ENCODE measurements at places on chromosomes 7 and 10.
A peak's percentile ranks its signal among the peaks of the same experiment; 100 is the strongest.

DNA sequence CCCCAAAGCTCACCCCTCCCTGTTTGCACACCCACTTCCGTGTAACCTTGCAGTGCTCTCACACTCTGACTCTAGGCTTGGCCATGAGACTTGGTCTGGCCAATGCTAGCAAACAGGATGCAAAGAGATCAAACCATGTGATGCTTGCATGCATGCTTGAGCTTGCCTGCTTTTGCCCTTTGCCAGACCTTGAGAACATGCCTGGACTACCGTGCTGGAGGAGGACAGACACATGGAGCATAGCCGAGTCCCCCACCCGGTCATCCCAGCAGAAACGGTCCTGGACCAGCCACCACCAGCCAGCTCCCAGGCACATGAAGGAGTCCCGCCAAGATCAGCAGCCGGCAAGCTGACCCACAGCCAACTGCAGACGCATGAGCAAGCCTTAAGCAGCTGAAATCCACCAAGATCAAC is 23.4 kb downstream of the PYROXD2 start:
- DNase-seq, result no peak

DNA sequence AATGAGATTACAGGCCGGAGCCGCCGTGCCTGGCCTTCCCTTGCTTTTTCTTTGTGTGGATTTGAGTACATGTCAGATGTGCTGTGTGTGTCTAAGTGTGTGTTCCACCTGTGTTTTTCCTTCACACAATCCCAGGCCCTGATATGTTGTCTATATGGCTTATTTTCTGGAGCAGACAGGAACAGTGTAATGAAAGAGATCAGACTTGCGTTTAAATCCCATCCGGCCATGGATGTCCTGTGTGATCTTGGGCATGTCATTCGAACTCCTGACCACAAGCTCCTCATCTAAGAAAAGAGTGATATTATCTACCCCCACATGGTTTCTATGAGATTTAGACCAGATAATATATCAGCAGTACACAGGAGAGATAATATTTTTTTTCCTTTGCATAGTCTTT is 37.2 kb downstream of the APBB1IP start:
- DNase-seq, result no peak

GRCh38 chr7:157402388-157402703 is 65.5 kb downstream of the DNAJB6 start:
- no peak for DNase-seq

GRCh38 chr10:119346095-119346832 is 138.9 kb downstream of the GRK5 start:
- no peak for DNase-seq

GRCh38 chr7:45237788-45238461 is 80.3 kb downstream of the RAMP3 start:
- DNase-seq, result no peak

DNA sequence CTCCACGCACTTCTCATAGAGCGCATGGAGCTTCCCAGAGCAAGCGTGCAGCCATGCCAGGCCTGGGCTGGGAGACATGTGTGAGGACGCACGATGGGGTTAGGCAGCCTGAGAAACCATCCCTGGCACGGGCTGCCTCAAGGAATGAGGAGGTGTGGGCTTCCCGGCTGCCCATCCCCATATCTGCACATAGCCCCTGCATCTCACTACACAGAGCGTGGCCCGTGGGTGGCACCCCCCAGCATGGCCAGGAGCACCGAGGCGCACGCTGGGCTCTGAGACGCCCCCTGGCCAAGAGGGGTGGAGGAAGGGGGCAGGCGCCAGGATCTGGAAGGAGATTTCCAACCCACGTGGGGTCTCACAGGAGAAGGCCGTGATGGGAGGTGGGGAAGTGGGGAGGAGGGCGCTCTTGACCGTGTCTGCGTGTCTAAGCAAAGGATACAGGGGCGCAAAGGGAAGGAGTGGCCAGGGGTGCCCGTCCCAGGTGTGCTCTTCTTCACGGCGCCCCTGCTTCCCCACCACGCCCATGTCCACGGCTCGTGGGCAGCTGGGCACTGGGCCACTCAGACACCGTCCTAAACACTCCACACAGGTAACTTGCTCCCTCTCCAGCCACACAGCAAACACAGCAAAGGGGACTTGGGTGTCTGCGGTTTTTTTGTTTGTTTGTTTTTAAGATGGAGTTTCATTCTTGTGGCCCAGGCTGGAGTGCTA is 340.5 kb downstream of the PTPRN2 start:
- DNase-seq, result no peak

- peak; percentile 27 for DNase-seq
Measured at GRCh38 chr7:40133561-40134427, 628 bp downstream of the MPLKIP start.

GRCh38 chr10:113234481-113234880 is 284.4 kb downstream of the TCF7L2 start:
- DNase-seq, result no peak

GRCh38 chr7:19296617-19297016 is 151.4 kb upstream of the FERD3L start:
- no peak for DNase-seq

- no peak for DNase-seq
Measured at GRCh38 chr7:30996256-30996655, 32.5 kb downstream of the GHRHR start.

DNA sequence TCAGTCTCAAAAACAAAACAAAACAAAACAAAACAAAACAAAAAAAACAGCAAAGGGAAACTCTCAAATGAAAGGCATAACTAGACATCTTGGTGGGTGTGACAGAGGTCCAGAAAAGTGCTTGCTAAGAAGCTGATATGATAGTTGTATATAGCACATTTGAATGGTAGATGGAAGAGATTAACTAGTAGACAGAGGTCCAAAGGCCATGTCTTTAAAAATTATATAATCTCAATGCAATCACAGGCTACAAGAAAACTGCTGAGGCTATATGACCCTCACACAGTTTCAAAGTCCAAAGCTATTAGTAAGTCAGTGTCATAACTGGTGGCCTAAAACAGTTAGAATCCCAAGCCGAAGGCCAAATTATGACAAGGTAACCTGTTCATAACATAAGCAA is 15.6 kb upstream of the CUBN start:
- DNase-seq, result no peak

- no peak for DNase-seq
Measured at GRCh38 chr7:103343332-103343731, 1.2 kb downstream of the DNAJC2 start.

DNA sequence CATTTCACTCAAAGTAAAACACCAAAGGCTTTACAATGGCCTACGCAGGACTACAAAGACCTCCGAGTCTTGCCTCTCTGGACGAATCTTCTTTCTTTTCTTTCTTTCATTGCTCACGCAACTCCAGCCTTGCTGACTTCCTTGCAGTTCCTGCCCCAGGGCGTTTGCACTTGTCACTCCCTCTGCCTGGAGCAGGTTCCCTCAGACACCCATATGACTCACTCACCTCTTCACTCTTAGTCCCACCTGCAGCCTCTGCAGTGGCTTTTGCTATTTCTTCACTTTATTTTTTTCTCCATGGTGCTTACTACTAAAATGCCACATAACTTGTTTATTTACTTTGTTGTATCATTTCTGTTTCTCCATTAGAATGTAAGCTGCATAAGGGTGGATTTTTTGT is 33.1 kb downstream of the GHRHR start:
- no peak for DNase-seq

DNA sequence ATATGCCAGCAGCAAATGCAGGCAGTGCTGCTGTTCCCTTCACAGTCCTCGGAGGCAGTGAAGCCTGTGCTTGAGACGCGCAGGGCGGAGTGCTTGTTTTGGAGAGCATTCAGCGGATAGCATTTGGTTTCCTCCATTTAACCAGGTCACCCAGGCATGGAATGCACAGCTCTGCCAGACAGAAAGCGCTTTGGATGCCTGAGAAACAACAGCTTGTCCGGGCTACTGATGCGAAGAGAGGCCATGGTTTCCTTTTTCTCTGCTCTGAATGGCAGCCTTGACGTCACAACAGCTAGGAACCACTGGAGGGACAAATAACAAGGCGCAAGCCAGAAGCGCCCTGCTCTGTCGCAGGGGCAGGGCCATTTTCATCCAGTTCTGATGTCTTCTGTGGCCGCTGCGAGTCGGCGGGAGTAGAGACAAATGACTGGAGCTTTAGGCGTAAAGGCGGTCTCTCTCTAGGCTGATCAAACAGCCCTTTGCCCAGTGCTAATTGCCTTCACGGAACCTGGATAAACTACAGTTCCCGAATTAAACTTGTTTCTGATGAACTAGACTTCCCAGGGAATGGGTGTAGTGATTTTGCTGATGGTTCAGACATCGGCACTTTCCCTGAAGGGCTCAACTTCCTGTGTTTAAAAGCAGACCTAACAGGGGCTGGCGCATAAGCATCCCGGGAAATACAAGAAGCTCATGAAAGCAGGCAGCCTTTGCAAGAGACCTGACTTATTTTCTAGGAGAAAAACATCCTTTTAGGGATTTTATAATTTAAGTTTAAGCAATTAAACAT is 187.6 kb upstream of the KLF14 start:
- DNase-seq, result peak; percentile 89

DNA sequence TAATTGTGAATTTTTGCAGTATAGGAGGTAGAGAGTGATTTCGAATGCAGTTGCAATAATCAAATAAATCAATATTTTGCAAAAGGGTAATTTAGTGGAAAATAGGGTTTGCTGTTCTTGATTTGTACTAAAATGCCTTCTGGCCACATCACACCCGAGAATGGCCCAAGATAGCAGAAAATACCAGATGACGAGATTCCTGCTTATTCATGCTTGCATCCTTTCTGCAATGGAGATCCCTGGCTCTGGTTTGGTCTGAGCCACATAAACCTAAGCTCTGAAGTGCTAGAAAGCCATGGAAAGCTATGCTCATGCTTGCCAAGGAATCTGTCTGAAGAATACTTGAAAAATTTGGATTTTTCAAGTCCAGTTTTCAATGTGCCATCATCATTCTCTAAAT is 634.2 kb upstream of the COBL start:
- DNase-seq, result peak; percentile 0

DNA sequence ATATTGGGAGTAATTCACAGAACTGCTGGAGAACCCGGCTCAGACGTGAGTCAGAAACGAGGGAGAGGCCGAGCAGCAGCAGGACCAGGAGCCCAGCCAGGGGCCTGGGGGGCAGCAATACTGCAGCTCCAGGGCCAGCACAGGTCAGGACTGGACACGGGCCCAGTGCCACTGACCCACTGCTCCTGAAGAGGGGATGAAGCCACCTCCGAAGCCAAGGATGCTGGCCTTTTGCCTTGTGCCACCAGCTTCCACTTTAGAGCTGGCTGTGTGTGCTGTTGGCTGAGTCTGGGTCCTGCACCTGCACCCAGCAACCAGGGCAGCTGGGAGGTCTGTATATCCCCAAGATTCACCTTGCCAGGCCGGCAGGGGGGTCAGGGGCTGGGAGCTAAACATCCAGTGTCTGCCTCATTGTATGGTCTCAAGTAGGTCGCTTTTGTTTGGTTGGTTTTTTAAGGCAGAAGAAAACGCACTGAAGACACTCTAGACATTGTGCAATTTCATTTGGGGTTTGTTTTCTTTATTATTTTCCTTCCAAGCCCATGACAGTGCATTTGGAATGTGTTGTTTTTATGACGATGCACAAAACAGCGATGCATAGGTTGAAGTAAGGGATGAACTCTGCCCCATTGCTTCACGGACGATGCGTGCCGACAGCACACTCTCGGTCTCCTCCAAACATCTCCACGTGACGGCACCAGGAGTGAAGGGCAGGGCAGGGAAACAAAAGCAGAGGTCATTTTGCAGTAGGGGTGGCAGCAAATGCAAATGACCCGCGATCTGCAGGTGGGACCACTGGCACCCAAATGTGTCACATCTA is 27.7 kb upstream of the INSIG1 start:
- peak; percentile 28 for DNase-seq

- no peak for DNase-seq
Measured at GRCh38 chr7:23960361-23960760, 250.3 kb downstream of the STK31 start.

- peak; percentile 42 for DNase-seq
Measured at GRCh38 chr7:46660402-46660980, 739.4 kb upstream of the IGFBP3 start.

GRCh38 chr7:141497391-141497790 is 53.8 kb upstream of the AGK start:
- no peak for DNase-seq

GRCh38 chr10:113137941-113138685 is 188.1 kb downstream of the TCF7L2 start:
- no peak for DNase-seq

DNA sequence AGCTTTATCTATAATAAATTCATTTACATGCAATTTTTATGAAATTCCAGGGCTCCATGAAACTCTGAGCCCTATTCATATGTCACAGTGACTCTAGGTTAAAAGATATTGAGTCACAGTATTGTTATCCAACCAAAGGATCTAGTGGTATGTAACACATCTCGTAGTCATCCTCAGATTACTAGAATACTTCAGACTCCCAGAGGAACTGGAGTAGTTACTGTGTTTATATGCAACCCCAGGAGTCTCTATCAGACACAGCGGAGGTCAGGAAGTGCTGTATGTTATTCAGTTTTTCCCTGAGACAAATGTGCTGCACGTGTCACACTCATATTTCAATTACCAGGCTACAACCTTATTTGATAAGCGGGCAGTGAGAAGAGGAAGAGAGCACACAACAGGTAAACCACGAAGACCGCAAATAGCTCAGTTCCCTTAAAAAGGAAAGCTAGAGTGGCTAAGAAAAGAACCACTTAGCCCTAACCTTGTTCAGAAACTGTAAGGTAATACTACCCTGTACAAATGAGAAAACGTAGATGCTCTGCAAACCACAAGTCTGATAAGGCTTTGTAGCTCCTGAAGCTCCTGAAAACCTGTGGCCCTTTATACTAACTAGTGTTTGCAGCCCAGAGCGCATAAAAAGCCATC is 114.0 kb upstream of the CNTNAP2 start:
- DNase-seq, result peak; percentile 47

GRCh38 chr7:157474685-157475084 is 137.9 kb downstream of the DNAJB6 start:
- no peak for DNase-seq

GRCh38 chr7:26978146-26978545 is 113.8 kb upstream of the SKAP2 start:
- DNase-seq, result no peak

DNA sequence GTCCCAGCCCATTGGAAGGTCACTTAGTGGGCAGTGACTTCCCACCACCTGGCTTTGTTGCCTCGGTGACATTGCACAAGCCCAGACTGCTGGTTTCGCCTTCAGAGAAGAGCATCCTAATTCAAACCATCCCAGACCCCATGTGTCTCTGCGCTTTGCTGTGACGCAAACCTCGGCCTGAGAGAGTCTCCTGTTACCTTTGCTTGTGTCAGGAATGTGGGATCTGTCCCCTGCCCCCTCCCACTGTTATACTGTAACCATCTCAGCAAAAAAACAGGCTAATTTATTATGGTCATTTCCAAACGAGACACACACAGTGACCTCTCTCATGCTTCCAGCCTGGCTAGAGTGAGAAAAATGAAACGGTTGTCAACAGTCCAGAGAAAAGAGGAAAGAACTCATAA is 25.0 kb upstream of the AQP1 start:
- no peak for DNase-seq

- no peak for DNase-seq
Measured at GRCh38 chr7:150849204-150849775, 3.0 kb upstream of the AOC1 start.

- no peak for DNase-seq
Measured at GRCh38 chr10:21069929-21070700, 173.0 kb upstream of the NEBL start.

All from fibroblast of skin of scalp (primary cell).